Memory B cell (primary cell): ENCODE measurements at places on chromosomes 7 and 10.

GRCh38 chr7:92306153-92306552 is 60.4 kb downstream of the ANKIB1 start:
- no peak for DNase-seq

DNA sequence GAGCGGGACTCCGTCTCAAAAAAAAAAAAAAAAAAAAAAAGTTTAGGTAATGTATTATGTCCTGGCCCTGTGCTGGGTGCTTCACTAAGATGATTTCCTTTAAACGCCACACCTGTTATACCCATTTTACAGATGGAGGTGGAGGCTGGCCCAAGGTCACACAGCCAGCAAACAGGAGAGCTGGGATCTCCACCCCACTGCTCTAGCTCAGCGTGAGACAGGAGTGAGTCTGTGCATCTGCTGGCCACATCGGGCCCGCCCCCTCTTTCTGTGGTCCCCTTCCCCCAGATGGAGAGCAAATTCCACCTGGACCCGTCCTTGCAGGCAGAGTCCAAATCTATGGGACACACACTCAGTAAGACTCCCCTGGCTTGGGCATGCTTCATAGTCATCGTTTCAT is 51.0 kb downstream of the LHPP start:
- no peak for DNase-seq

DNA sequence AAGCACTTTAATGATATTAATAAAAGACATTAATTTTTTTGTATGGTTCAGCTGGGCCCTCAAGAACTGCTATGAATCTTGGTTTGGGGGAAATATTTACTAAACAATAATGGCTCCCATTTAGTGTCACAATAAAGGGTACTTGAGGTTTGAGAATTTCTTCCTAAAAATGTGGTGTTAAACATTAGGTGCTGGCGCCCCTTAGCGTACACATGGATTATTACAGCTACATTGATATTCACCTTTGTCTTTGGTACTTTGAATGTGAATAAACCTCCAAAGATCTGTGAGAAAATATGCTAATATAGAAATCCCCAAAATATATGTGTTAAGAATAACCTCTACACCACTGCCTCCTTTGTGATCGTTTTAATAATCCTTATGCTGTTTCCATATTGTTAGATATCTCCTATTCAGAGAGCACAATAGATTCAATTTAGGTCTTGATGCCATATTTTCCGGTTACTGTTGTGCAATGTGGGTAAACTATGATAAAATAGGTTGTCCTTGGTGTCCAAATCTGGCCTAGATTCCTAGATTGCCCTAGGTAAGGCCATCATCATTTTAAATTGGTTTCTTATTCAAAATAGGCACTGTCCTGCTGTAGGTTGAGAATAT is 161.8 kb upstream of the CACNA2D1 start:
- no peak for DNase-seq

DNA sequence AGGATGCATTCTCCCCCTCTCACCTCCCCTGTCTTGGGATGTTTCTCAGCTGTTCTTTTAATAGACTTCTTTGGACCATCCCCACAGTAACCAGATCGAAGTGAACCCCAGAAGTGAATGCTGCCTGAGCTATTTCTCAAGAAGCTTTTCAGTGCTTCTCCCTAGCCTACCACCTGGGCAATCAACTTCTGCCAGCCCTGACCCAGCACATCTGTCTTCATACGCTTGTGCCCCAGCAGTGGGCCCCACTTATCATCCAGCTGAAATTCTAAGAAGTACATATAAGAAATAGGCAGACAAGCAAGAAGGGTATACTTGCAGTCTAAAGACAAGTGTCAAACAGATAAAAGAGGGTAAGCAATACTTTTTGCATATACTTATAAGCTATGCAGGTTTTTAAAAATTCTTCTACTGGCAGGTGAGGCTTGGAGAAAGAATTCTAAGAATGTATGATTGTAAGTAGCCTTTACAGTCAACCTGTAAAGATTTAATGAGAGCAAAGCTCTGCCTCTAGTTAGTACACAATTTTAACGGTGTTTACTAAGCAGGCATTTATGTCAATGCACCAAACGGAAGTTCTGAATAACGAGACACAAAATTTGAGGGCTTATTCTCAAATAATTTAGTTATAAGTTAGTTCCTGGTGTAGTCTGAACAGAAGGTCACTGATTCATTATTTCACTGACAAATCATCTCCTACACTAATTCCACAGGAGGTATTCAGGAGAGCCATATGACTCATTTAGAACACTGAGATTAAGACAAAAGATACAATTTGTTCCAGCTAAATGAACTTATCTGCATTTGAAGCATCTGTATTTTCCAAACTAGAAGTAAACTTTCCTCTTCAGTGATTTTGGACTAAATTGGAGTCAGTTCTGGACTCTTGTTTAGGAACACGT is 83.3 kb downstream of the RNLS start:
- DNase-seq, result no peak

DNA sequence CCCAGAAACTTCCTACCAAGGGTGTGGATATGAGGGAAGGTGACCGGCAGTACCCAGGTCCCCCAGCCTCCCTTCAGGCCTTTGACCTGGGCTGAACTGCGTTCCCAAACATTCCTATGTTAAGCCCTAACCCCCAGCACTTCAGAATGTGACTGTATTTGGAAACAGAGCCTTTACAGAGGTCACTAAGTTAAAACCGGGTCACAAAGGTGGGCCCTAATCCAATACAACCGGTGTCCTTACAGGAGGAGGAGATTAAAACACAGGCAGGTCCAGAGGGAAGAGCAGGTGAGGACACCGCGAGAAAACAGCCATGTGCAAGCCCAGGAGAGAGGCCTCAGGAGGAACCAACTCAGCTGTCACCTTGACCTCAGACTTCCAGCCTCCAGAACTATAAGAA is 28.0 kb downstream of the GRB10 start:
- no peak for DNase-seq

DNA sequence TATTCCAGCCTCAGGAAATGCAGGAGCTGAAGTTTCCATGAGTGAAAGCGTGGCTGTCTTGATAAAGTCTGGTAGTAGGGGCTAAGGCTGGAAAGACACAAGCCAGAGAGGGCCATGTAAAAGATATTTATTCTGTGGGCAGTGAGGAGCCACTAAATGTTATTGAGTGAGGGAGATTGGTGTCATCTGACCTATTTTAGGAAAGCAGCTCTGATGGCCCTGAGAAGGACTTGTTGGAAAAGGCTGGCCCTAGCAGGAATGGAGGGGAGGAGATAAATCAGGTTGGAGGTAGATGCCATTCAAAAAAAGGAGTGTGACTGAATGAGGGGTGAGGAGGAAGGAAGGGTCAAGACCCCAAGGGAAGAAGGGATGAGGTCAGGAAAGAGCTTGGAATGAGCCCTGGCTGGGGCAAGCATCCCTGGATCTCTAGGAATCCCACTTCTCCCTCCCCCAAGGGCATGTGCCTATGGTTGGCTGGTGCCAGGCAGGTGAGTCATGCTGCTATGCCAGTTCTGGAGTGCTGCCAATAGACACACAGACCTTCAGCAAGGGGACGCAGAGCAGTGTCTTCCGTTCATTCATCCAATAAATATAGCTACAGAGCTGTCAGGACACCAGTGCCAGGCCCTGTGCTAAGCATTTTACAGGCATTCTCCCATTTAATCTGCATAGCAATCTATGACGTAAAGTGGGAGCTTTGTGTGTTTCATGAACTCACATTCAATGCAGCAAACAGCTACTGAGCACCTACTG is 2.0 kb downstream of the ANKRD2 start:
- no peak for DNase-seq

DNA sequence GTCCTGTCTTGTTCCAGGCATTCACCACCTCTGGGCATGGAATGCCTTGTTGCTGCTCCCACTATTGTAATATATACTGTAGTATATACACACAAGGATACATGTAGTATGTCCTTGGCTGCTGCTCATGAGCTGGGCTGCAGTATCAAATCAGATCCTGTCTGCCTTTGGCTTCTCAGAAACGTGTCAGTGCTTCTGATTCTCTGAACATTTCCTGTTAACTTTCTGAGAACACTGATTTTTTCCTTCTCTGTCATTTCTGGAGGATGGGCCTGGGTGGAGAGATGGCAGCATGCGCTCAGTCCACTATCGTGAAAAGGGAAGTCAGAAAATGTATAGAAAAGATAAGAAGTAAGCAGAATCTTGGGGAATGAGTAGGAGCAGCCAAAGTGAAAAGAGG is 12.2 kb downstream of the SFTPA2 start:
- DNase-seq, result no peak

DNA sequence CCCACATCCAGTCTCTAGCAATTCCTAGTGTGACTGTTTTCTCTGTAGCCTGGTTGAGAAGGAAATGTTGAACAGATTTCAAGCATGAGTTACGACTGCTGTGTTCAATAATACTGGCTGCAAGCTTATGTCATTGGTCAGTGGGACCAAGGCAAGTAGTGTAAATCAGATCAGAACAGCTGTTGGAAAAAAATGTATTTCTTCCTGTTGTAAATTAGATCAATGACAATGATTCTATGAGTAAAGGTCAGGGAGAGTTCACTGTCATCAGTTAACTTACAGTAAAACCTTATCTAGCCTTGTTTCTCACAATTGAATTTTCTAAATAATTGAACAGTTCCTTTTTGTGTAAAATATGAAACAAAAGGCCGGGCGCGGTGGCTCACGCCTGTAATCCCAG is 6.7 kb downstream of the OTUD1 start:
- no peak for DNase-seq

GRCh38 chr7:47179812-47180515 is 401.9 kb downstream of the TNS3 start:
- DNase-seq, result peak; percentile 20

- DNase-seq, result no peak
These were observed 31.8 kb upstream of the FAM133B start for GRCh38 chr7:92622030-92622429.

- DNase-seq, result no peak
These were observed 107.8 kb upstream of the PLXNA4 start for GRCh38 chr7:132683896-132684690.

DNA sequence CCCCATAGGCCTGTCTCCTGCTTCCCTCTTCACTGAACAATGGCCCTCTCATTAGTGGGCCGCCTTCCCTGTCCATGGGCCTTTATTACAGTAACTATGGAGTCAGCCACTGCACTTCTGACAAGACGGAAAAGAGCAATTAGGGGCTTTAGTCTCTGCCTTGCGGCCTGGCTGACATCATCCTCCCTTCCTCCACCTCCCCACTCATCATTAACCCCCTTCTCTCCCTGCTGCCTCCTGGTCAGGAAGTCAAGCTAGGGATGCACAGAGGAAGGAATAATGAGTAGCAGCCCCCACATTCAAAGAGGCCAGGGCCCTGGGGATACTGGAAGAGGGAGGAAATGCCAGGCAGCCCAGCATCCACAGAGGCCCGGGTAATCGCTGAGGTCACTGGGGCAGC is 101.6 kb upstream of the PLXNA4 start:
- DNase-seq, result no peak

DNA sequence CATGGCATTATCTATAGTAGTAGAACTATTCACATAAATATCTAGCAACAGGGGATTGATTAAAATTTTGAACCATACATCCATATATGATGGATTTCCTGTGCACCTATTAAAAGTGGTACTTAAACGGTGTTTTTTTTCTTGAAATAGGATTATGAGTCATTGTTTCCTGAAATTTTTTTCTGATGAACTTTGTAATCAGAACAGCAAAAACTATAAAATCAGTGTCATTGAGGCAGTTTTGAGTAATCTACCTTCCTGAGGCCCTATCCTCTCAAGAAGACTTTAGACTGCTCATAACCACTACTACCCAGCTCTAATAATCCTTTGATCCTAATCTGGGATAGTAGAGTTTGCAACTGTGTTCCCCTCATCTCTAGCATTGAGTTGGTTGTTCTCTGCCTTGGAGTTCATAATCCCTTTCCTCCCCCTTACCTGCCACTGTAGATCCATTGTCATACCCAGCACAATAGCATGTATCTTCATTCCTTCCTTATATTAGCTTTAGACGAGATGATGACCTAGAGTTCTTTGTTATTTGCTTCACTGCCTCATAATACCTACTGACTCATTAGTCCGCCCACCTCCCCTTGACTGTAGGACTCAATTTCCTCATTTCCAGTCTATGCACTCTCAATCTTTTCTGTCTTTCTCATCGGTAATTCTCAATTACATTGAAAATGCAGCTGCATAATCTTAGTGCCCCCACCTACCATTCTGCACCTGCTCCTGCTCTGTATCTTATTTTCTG is 133.4 kb downstream of the LRRC4 start:
- DNase-seq, result no peak

GRCh38 chr10:44417761-44418160 is 32.9 kb upstream of the CXCL12 start:
- no peak for DNase-seq

- no peak for DNase-seq
These were observed 3.0 kb downstream of the CHPF2 start for GRCh38 chr7:151235091-151235787.

- DNase-seq, result no peak
These were observed 155.2 kb downstream of the MAGI2 start for GRCh38 chr7:79298145-79298760.

GRCh38 chr7:75663302-75663907 is 75.3 kb downstream of the HIP1 start:
- no peak for DNase-seq

- DNase-seq, result no peak
These were observed 60.0 kb downstream of the DLG5 start for GRCh38 chr10:77866598-77866997.

GRCh38 chr7:21642422-21642821 is 99.6 kb downstream of the DNAH11 start:
- no peak for DNase-seq

DNA sequence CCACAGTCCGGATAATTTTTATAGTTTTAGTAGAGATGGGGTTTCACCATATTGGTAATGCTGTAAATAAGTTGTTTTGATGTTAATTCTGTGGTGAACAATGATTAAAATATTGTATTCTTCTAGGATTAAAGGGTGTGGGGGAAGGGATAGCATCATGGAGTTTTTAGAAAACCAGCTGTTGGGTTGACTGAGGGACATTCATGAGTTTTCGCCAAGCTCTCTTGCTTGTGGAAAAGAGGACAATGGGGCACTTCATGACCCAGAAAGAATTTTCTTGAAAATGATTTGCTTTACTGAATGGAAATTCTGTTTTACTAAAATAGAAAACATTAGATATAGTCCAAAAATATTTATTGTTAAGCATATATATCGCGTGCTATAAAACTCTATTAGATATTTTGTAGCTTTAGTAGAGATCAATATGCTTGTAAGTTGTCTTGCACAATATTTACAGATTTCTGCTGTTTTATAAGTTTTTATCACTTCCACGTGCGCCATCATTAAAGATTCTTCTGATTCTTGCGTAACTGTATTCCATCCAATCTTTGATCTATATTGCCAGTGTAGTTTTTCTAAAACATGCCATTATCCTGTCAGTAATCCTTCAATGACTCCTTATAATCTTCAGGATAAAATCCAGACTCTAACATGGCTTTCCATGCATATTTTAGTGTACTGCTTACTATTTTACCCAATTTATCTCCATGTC is 41.8 kb downstream of the LCOR start:
- DNase-seq, result no peak

- no peak for DNase-seq
These were observed 421.7 kb downstream of the ADRA2A start for GRCh38 chr10:111498560-111498959.

GRCh38 chr7:112080978-112081377 is 125.2 kb downstream of the DOCK4 start:
- DNase-seq, result peak; percentile 7

GRCh38 chr7:69749372-69749979 is 151.2 kb downstream of the AUTS2 start:
- DNase-seq, result no peak
